Stimulated activated CD4-positive, alpha-beta T cell treated with anti-CD3 and anti-CD28 coated beads, Interleukin-1b, Interleukin-23, amount 100 ng/mL, for 1 hour (primary cell): ENCODE measurements at places on chromosomes 16 and 17.

- no peak for DNase-seq
These were observed 174.9 kb upstream of the WSCD1 start for GRCh38 chr17:5895276-5895675.

DNA sequence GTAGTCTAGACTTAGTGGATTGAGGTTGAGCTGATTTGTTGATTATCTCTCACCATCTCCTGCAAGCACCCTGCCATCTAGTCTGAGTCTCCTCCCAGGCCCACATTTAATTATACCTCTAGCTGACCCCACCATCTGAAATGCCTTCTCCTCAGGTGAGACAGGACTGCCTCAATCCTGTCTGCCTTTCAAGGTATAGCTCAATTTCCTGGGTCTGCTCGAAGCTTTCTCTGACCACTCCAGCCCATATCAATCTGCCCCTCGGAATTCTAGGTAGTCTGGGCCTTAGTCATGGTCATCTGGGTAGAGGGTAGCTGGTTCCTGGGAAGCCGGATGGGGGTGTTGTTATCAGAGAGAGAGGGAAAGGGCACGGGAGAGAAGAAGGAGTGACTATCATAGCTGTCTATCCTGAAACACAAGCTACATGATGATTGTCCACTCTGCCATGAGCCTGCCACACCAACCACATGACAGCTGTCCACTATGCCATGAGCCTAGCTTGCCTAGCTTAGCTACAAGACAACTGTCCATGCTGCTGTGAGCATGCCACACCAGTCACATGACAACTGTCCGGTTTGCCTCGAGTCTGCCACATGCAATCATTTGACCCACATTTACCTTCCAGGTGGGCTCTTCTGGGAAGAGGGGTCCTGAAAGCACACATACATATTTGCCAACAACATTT, 34.4 kb downstream of the LYRM9 start:
- DNase-seq, result no peak

DNA sequence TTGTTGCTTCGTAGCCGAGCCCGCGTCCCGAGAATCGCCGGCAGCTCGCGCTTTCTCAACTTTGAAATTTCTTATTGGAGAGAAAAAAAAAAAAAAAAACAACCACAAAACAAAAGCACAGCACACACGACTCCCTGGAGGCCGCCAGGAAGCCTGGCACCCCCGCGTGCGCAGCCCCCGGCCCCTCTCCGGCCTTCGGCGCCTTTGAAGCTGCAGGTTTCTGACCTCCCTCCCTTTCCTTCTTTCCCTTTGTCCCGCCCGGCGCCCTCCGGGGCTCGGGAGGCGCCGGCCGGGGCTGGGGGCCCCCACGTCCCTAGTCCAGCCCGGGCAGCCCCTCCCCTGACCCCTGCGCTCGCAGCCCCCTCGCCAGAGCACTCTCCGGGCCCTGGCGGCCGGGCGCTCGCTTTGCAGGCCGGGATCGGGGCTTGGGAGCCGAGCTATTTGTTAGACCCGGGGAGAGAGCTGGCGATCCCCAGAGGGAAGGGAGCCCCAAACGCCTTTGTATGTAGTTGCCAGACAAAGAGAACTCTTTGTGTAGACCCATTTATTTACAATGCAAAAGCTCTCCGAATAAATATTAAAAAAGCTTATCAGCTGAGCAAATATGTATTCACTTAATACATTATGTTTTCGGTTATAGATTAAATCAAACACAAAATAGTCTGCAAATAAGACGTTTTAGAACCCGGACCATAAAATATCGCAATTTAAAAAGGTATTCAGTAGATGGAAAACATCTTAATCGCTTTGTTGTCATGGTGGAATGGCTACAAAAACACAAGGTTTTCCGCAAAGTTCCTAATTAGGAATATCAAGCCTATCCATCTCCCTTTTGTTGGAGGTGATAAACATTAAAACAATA, 2.3 kb downstream of the BAHCC1 start:
- no peak for DNase-seq

GRCh38 chr17:32483451-32484019, 3.3 kb upstream of the CDK5R1 start:
- no peak for DNase-seq

DNA sequence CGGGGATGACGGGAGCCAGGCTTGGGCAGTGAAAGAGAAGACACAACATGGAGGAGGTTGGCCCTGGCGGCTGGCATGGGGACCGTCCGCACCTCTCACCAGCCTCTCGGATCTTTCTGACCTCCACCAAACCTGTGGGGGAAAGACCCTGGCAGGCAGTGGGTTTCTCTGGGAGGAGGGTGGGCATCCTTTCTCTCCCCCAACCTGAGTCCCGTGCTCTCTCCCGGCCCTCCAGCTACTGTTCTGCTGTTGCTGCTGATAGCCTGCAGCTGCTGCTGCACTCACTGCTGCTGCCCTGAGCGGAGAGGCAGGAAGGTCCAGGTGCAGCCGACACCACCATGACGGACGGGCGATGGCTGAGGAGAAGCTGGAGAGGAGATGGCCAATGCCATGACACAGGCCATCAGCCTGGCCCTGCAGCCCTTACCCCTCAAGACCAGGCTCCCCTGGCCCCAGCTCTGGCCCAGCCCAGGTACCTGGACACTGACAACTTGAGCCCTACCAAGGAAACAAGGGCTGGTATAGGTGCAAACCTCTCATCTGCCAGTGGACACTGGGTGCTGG, 7.4 kb downstream of the SMIM5 start:
- DNase-seq, result no peak

DNA sequence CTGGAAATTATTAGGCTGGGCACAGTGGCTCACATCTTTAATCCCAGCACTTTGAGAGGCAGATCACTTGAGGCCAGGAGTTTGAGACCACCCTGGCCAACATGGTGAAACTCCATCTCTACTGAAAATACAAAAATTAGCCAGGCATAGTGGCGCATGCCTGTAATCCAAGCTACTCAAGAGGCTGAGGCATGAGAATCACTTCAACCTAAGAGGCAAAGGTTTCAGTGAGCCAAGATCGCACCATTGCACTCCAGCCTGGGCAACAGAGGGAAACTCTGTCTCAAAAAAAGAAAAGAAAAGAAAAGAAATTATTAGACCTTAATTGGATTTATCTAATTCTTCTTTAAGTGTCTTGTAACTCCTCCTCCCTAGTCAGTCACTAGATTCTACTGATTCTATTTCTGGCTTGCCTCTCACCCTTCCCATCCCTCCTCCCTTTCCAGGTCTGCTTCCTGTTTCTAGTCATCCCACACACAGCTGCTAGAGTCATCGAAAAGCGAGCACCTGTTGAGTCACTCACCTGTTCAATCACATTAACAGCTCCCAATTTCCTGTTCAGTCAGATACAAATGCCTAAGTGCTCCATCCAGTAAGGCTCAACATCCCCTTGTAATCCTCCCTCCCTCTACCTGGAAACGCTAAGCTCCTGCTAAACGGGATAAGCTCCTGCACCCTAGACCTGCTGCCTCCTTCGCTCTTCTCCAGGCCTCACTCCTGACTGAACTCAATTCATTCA, 34.6 kb downstream of the ERN1 start:
- DNase-seq, result no peak

- DNase-seq, result no peak
These were observed 265.2 kb downstream of the XYLT1 start for GRCh38 chr16:17205279-17206211.

DNA sequence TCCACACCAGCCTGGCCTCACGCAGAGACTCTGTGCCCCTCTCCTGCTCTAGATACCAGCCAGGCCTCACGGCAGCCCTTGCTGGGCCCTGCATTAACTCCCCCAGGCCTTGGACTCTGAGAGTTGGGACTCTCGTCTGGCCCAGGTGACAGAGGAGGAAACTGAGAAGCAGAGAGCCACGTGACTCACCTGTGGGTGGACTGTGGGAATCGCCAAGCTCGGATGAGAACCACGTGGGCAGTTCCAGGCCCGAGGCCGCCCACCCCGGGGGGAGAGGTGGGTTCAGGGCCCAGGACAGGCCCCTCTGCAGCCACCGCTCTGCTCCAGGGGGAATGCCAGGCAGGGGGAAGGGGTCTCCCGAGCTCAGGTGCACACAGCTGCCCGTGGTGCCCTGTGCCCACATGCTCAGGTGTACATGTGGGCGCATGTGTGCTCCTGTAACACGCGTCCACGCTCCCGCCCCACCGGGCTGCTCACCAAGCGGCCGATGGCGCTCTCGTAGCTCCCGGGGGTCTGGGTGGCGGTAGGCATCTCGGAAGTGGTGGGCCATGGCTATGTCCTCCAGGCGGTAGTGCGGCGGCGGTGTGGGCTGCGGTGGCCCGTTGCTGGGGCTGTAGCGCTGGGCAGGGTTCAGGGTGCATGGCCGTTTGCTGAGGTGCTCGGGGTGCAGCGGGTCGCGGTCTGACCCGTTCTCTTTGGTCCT, 18.3 kb upstream of the PABPN1L start:
- DNase-seq, result no peak

GRCh38 chr17:52828621-52829020, 670.1 kb upstream of the CA10 start:
- no peak for DNase-seq

DNA sequence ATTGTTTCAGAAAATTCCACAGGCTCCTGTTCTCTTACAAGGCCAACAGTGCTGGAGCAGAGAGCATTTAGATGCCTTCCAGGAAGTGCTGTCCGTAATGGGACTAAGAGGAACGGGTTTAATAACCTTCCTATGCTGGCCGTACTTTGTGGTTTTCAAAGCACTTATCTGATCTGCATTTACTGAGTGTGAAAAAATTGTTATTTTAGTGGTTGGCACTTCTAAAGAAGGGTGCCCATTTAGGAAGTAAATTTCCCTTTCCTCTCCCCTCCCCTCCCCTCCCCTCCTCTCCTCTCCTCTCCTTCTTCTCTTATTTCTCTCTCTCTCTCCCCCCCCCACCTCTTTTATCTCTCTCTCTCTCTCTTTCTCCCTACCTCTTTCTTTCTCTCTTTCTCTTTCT, 72.0 kb upstream of the DNAJA2 start:
- DNase-seq, result no peak

DNA sequence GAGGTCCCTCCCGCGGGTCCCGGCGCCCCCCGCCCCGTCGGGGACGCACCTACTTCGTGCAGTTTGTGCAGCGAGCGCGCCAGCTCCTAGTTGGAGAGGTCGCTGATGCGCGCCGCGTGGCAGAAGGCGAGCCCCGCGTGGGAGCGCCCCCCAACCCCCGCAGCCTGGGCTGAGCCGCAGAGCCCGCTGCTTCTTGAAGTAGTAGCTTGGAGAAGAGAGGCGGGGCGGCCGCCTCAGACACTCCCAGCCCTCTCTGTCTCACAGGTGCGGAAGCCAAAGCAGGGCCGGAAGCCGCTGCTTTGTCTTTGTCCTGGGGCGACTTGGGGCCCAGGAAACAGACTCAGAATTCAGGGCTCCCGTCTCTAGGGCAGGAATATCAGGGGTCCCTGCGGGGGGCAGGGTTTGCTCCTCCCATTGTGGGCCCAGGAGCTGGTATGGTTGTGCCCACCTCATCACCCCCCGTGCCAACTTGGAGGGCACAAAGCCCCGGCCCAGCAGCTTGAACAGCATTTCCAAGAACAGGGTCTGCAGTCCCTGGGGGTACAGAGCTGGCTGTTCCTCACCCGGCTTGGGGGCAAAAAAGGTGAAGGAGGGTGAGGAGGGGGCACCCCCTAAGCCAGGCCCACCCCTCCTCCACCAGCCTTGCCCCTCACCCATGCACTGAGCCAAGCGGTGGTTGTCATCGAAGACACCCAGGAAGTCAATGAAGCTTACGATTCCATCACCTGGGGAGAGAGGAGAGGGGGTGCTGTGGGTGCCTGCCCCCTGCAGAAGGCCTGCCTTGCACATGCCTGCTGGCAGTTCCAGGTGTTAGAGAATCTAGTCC, 13.5 kb downstream of the SPATA32 start:
- DNase-seq, result no peak

DNA sequence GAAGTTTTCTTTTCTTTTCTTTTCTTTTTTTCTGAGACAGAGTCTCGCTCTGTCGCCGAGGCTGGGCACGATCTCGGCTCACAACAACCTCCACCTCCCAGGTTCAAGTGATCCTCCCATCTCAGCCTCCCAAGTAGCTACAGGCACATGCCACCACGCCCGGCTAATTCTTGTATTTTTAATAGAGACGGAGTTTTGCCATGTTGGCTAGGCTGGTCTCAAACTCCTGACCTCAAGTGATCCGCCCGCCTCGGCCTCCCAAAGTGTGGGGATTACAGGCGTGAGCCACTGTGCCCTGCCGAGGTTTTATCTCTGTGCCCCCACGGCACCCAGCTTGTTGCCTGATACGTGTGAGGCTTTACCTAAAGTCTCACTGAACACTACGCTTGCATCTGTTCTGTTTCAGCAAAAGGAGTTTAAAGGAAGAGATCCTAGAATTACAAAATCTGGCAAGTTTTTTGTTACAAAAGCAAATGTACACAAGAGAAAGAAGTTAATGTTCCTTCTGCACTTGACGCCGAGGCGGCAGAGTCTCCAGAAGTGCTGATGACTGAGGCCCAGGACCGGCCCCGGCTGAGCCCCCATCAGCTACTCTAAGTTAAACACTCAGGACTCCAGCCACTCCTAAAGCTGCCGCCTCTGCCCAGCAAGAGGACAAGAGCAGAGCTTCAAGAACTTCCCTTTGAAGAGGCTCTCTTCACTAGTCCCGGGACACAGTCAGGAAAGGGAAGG, 9.2 kb downstream of the ABCA3 start:
- DNase-seq, result no peak

GRCh38 chr16:49513040-49513439, 139.4 kb downstream of the C16orf78 start:
- DNase-seq, result no peak

GRCh38 chr16:54411544-54411943, 125.0 kb upstream of the IRX3 start:
- DNase-seq, result no peak

DNA sequence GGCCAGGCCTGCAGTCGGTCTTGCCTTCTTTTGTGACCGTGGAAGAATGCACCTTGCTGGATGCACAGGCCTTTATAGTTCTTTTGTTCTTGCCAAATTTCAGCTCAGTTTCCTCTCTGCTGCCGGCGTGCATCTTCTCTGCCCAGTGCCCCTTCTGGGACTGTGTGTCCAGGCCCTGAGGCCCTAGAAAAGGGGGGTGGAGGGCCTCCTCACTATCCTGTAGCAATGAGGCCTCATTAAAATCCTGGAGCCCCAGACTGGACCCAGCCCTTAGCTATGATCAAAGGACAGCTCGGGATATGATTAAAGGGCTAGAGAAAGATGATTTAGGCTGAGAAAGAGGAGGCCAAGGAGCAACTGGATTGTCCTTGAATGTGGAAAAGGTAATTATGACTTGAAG, 229.8 kb downstream of the SEC14L1 start:
- DNase-seq, result no peak

DNA sequence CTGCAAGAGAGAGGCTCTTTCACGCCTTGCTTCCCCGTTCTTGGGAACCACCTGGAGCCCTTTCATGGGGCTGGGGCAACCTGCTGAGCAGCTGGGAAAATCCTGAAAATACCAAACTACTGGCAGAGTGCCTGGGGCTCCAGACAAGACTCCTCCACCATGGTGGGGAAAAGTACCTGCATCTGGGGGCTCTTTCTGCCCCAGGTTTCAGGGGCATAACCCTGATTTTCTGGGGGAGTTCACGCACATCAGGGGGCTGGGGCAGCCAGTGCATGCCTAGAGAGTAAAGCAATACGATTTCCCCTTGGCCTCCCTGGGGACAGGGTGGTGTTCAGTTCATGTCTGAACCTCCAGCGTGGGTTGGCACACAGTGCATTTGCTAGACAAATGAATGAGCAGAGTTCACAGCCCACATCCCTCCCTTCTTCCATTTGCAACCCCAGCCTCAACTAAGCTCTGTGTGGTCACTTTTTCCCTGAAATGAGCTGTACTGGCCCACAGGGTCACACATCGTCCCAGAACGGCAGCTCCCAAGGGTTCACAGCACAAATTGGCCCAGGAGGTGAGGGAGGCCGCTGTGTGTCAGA, 5.2 kb upstream of the CDC42EP4 start:
- DNase-seq, result no peak
